Tongue (tissue), 3 donors: ENCODE measurements at places on chromosomes 6 and 20.

DNA sequence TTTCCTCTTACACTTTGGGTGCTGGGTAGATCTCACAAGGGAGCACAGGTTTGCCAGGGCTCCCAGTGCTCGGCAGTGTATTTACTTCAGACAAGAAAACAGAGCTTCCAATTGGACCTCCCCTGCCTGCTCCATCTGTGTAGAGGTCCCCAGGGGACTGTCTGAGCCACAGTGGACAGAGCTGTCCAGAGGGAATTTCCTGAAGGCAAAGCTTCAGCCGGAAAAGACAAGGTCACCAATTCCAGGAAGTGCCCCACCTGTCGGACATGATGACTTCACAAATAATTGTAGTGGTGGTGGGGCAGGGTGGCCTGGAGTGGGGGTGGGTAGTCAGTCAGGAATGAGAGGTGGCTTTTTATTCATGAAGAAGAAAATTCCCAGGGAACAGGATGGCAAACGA is 18.6 kb downstream of the ADGRF5 start:
- no peak for DNase-seq

GRCh38 chr6:31869343-31869742 is 6.7 kb upstream of the NEU1 start:
- no peak for DNase-seq

DNA sequence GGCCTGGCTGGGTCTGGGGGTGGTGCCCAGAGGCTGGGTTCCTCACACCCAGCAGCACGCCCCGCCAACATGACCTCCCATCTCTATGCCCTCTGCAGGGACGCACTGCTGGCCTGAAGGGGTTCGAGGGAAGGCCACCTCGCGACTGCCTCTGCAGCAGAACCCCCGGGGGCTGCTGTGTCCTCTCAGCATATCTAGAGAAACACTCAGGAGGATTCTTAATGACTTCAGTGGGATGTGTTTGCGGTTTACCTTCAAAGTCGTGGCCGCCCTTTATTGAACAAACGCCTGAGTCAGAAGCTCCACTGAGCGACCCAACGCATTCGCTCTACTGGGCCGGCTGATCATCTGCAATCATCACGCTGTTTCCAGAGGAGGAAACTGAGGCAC is 54.8 kb upstream of the GATA5 start:
- DNase-seq = no peak

GRCh38 chr20:1526896-1527295 is 30.6 kb downstream of the SIRPD start:
- no peak for DNase-seq

- no peak for DNase-seq
These were observed 322.2 kb downstream of the NRN1 start for GRCh38 chr6:5684320-5685053.

GRCh38 chr6:155328074-155328538 is 13.8 kb upstream of the TFB1M start:
- DNase-seq = no peak

GRCh38 chr20:63847237-63848002 is 13.9 kb upstream of the ABHD16B start:
- peak; percentile 63 for DNase-seq

- no peak for DNase-seq
These were observed 76.2 kb downstream of the TSHZ2 start for GRCh38 chr20:53048387-53048786.

DNA sequence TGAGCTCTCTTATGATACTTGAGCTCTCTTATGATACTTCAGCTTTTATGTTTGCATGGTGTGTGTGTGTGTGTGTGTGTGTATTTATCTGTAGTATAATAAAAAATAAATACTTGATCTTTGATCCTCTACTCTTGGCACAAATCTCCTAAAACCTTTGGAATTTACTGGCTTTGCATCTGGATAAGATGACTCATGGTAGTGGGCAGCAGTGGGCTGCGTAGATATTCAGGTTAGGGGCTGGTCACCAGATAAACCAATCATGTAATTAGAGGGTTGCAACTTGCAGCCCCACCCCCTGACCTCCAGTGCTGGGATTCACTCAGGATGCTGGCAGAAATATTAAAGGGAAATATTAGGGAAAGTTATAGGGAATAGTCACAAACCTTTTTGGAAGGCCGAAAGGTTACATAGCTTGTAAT is 151.9 kb upstream of the COL21A1 start:
- no peak for DNase-seq

DNA sequence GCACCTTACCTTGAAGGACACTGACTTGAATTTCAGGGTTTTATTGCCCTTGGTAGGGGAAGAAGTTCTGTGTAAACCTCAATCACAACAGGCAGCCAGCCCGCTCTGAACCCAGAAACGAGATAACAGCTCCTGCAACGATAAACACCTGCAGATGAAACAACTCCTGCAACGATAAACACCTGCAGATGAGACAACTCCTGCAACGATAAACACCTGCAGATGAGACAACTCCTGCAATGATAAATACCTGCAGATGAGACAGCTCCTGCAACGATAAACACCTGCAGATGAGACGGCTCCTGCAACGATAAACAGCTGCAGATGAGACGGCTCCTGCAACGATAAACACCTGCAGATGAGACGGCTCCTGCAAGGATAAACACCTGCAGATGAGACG is 54.0 kb upstream of the TBXT start:
- DNase-seq = no peak

- peak; percentile 71 for DNase-seq
These were observed 146.0 kb downstream of the LAMP5 start for GRCh38 chr20:9660236-9660868.

GRCh38 chr6:76701610-76702009 is 629.1 kb upstream of the IMPG1 start:
- DNase-seq = no peak

DNA sequence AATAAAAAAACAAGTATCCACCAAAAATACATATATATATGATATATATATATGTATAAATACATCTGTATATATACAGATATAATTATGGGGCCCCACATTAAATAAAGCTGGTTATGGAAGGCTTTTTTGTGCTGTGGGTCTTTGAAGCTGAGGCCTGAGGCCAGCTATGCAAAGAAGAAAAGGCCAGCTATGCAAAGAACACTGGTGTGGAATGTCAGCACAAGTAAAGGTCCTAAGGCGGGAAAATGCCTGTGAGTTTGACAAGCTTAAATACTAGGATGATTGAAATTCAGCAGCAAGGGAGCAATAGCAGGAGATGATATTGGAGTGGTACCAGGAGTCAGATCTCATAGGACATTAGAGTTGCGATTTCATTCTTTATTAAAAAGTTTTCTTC is 25.2 kb downstream of the ADGRF1 start:
- no peak for DNase-seq

GRCh38 chr20:40010483-40010882 is 678.6 kb downstream of the MAFB start:
- no peak for DNase-seq

DNA sequence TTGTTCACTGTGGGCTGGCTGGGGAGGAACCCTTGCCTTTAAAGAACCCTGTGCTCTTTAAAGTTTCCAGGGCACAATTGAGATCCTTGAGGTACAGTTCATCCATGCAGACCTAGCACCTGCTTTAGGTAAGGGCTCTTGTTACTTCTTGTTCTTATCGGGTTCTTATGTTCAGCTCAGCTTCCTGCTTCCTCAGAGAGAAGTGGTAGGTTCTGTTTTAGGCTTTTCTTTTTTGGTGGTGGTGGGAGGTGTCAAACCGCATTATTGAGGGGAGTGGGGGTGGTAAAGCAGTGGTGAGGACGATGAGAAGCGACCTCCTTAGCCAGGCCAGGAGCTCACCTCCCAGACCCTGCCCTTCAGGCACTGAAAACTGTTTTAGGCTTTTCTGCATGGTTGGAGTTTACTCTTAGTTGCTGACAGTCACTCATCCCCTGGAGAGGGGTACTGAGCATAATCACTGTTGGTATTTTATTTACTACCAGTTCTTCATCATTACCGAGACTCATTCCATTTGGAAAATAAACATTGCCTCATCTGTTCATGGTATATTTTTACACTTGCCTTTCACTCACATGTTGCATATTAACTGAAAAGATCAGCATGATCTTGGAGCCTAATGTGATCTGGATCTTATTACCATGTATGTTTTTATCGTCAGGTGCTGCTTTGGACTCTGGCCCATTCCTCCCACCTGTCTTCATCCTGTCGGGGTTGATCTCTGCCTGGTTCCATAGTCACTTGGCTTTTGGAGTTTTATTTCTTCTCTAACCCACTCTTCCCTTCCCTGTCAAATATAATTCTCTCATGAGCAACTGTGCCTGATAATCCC is 35.4 kb downstream of the SLC16A10 start:
- no peak for DNase-seq

GRCh38 chr20:32991383-32991782 is 12.8 kb downstream of the SUN5 start:
- no peak for DNase-seq

- peak; percentile 8 for DNase-seq
These were observed 9.0 kb upstream of the BTN3A1 start for GRCh38 chr6:26392932-26393636.

- DNase-seq = peak; percentile 27
These were observed 220.8 kb upstream of the HEY2 start for GRCh38 chr6:125528621-125529041.

DNA sequence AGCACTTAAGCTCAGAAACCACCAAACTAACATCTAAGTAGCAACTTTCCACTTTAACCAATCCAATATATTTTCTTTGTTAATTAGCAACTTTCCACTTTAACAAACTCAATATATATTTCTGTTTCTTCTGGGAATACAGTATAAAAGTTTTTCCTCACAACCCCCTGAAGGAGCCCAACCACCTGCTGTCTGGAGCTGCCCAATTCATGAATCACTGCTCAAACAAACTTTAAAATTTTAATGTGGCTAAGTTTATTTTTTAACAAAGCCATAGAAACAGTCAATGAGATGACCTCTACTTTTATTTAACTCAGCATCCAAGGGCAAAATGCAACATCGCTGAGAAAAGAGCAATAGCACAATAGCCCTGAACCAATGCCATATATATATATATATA is 500.1 kb downstream of the EPM2A start:
- no peak for DNase-seq

DNA sequence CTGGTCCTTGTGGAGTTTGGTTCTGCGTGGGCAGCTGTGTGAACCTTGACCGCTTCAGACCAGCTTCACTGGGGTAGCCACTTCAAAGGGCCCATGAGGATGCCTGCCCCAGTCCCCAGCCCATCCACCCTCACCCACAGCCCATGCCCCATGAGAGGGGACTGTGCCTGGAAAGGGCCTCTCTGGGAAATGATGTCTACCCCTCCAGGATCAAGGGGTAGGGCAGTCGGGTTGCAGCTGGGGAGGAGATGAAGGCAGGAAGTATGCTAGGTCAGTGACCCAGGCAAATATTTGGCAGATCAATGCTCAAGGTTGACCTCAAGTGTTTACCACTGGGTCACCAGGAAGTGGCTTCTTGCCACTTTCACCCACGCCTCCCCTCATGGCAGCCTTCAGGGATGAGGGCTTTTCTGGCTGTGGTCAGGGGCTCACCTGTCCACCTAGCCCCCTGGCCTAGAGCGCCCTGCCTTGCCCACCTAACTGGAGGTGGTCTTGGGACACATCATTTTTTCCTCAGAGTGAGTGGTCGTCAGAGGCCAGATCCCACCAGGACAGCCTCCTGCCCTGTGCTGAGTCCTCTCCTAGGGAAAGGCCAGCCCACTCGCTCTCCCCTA is 109.5 kb downstream of the SNX5 start:
- no peak for DNase-seq

- DNase-seq = no peak
These were observed 256.5 kb downstream of the FARS2 start for GRCh38 chr6:5517796-5518195.

- DNase-seq = no peak
These were observed 16.6 kb downstream of the ZHX3 start for GRCh38 chr20:41300886-41301285.

DNA sequence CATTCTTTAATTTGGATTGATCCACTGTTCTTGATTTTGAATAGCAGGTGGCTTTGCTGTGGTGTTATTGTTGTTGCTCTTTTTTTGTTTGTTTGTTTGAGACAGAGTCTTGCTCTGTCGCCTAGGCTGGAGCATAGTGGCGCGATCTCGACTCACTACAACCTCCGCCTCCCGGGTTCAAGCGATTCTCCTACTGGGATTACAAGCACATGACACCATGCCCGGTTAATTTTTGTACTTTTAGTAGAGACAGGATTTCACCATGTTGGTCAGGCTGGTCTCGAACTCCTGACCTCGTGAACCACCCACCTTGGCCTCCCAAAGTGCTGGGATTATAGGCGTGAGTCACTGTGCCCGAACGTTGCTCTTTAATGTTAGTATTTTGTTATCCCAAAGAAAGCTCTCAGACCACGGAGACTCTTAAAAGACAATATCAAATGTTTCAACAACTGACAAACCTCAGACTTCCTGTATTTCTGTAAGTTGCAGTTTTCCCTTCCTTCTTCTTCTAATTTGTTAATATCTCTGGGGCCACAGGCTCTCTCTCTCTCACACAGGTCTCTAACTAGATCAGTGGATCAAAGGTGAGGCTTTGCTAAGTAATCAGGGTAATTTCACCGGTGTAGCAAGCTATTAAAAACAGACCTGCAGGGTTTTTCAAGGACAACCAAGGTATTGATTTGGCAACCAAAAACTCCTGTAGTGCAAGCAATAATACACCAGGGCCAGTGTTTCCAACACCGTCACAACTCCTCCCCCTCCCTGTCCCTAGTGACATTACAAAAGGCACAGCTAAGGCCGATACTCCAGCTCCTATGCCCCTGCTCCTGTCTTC is 48.8 kb upstream of the ZNF217 start:
- no peak for DNase-seq

GRCh38 chr6:21802175-21802822 is 208.7 kb downstream of the SOX4 start:
- no peak for DNase-seq

DNA sequence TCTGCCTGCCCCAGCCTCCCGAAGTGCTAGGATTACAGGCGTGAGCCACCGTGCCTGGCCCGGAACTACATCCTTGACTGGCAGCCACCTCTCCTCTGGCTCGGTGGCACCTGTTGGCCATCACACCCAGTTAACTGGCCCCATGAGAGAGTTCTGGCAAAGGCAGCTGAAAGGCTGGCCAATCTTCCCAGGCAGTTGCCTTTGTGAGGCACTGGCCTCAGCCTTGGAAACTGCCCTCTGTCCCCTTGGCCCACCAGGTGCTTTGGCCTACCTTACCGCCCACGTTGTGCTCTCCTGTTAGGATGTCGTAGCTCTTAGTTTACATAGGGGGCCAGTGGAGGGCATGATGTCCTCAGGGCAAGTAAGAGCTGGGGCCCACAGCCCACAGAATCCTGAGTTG is 9.6 kb upstream of the MANBAL start:
- DNase-seq = no peak

DNA sequence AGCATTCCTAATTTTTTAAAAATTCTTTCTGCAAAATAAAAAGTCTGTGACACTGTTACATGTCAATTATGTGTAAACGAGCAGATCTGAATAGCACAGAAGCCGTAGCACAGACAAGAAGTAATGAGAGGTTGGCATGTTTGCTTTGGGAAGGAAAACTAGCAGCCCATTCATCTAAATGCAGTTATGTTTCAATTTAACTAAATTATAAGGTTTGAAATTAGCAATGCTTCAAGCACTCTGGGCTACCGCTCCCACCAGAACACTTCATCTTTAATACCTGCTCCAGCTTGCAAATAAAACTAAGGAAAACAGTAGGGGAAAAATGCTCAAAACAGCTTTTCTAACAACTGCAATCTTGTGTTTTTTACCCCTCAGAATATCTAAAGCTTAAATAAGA is 73.9 kb downstream of the PTPRK start:
- no peak for DNase-seq
